ENCODE measurements at places on chromosomes 1 and 21.

DNA sequence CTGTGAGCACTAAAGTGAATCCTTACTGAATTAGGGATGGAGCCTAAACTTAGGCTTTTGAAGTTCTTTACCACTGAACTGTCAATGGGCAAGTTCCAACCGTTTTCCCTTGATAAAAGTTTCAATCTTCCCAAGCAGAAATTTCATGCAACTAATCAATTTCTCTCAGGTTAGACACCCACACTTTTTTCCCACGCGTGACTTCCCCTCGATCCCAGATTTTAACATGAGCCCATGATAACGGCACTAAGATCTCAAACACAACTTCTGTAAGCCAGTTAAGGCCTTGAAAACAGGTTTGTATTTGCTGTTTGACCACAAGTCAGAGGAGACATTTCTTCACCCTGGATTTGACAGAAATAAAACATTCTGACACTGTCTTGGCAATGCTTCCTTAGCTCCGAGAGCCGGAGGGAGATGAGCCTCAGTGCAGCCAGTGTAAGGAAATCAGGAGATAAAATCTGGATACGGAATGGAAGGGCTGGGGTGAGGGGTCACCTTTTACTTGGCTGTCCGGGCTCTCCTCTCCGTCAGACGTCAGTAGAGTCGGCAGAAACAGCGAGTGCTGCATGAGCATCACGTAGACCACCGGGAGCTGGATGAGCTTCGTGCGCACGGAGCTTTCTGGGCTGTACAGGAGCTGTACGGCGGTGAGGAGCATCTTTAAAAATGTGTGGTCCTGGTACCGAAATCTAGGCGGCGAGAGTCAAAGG lies 39.7 kb downstream of the MRAP start:
- peak overlapping the region; percentile 23 for H3K27ac ChIP-seq
- peaks cover 61% of the 10 kb centered on the region for H3K36me3 ChIP-seq
- H3K4me3 ChIP-seq, result no peak overlapping the region
- peaks cover 45% of the 10 kb centered on the region for H3K4me1 ChIP-seq
- DNase-seq, result no peak
- H3K27me3 ChIP-seq, result peaks cover 2% of the 10 kb centered on the region

GRCh38 chr1:199778324-199778955 lies 249.1 kb upstream of the NR5A2 start:
- no peak for DNase-seq
- no peaks in the 10 kb centered on the region for H3K27me3 ChIP-seq
- H3K27ac ChIP-seq, result no peak overlapping the region
- H3K36me3 ChIP-seq, result no peaks in the 10 kb centered on the region

- no peak overlapping the region for H3K4me3 ChIP-seq
- no peak overlapping the region for H3K27ac ChIP-seq
- no peaks in the 10 kb centered on the region for H3K27me3 ChIP-seq
- H3K4me1 ChIP-seq, result peaks cover 39% of the 10 kb centered on the region
- H3K36me3 ChIP-seq, result peaks cover 26% of the 10 kb centered on the region
These were observed 131.5 kb downstream of the DHRS3 start for GRCh38 chr1:12486401-12487005.

DNA sequence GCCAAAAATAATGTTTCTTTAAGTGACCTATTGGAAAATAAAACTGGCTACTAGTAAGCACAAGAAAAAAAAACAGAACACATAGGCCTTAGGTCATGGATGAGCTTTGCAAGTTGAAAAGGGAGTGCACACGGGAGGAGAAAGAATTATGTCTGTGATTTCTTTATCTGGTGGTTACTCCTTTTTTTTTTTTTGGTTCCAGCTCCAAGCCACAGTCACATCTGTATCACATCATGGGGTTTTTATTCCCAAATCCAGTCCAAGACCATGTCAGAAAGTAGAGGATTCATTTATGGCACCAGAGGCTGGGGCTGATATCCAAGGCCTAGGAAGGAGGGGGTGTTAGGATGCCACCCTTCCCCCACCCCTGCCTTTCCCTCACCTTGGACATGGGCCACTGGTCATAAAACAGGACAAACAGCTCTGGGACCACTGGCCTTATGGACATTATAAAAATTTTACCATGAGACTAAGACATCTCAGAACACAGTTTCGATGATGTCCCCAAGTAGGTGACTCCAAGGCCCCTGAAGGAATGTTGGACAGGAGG lies 10.3 kb upstream of the HEYL start:
- H3K27ac ChIP-seq, result no peak overlapping the region
- DNase-seq, result no peak
- peaks cover 15% of the 10 kb centered on the region for H3K27me3 ChIP-seq
- H3K36me3 ChIP-seq, result no peaks in the 10 kb centered on the region
- H3K4me1 ChIP-seq, result peaks cover 12% of the 10 kb centered on the region
- no peak overlapping the region for H3K4me3 ChIP-seq

DNA sequence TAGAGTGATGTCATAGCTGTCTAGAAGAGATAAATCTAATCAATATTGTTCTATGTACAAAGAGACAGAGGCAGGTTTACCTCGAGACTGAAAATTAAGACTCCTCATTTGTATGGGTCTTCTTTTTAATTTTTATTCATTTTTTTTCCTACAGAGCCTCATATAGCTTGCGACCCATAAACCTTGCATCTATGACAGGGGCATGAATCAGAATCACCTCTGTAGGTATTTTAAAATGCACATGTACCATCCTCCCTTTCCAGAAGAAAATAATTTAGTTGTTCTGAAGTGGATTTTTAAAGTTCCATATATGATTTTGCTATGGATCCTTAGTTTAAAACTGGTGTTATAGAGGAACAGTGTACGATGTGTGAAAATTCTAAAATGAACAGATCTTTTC lies 64.5 kb downstream of the KCNK2 start:
- no peaks in the 10 kb centered on the region for H3K27me3 ChIP-seq
- DNase-seq, result no peak
- peaks cover 62% of the 10 kb centered on the region for H3K4me1 ChIP-seq
- H3K36me3 ChIP-seq, result peaks cover 9% of the 10 kb centered on the region

GRCh38 chr1:36420836-36421317 lies 23.2 kb upstream of the LSM10 start:
- peak overlapping the region; percentile 84 for H3K27ac ChIP-seq
- no peaks in the 10 kb centered on the region for H3K36me3 ChIP-seq
- peaks cover 4% of the 10 kb centered on the region for H3K27me3 ChIP-seq
- H3K4me3 ChIP-seq, result peak overlapping the region; percentile 5

DNA sequence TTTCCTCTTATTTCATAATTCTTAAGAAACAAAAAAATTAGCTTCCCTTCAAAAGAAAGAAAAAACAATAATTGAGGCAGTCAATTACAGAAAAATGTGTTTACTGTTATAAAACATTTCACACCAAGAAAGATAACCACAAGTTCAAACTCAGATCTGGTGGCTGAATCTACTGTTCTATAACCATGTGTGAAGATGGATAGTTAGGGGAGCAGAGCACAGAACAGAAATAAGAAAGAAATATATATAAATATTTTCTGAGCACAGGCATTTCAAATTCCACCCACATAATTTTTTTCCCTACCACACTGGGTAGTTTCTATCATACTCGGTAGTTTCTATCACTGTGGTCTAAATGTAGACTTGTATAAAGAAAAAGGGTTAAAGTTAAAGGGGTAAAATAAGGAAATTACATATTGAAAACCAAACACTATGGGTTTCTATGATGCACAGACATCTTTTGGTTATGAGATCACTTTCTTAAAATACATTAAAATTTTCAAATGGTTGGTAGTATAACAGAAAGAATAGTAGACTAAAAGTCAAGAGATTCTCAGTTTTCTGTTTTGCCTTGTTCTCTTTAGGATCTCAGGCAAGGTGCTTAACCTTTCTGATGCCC lies 10.8 kb downstream of the LYST start:
- no peak for DNase-seq
- no peaks in the 10 kb centered on the region for H3K27me3 ChIP-seq
- H3K27ac ChIP-seq, result no peak overlapping the region
- H3K4me3 ChIP-seq, result no peak overlapping the region

All from HFFc6 (cell line).